Neural progenitor cell (in vitro differentiated cells): ENCODE measurements at places on chromosomes 2 and 18.

DNA sequence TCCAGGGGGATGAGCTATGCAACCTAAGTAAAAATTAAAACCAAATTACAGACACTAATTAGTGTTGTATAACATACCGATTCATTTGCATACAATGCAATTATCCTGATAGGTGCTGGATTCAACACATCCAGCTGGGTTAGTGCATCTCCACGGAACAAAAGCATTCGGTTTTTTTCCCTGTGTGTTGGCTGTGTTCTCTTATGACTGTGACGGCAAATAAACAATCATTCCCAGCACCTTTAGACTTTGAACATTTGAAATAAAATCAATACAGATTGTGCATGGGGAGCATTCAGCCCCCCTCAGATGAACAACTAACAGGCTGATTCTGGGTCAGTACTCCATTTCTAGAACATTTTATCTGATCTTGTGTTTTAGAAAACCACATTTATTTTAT lies 22.7 kb downstream of the FAM124B start:
- no peak for DNase-seq

DNA sequence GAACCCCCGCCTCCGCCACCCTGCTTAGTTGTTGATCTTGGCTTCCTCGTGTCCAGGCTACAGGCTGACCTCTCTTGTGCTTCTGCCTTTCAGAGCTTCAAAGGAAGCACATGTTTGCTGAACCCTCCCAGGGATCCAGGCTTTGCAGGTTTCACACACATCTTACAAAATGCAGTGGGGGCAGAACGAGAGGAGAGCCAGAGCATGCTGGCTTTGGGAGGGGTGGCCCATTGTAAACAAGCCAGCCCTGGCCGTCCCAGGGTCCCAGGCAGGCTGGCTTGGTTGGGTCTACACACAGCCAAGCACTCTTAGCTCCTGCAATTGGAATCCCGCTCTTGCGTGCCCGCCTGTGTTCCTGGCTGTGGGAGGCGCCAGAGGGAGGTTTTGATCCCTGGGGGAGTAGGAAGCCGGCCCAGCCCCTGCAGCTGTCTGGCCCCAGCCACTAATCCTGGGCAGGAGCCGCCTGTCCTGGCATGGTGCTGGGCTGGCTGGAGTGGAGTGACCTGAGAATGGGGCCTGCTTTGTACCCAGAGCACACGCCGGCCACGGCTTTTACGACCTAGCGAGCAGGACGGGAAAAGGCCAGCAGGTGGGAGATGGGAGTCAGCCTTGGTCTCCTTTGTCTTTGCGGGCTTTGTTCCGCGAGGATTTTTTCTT lies 53.9 kb downstream of the SH3BP4 start:
- peak; percentile 88 for DNase-seq

DNA sequence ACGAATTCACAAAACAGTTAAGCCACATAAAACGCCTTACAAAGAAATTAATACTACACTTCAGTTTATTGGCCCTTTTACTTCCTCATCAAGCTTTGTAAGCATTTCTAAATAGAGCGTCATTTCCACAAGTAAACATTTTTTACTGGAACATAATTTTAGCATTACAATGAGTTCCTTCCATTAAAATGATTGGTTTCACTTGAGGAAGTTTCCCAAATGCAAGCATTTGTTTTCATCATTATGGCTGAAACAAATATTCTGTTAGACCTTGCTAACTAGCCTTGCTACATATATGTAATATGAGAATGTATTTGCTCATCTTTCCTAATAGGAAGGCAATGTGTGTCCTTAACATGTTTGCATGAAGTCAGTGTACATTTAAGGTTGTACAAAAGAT lies 579.1 kb downstream of the IRS1 start:
- no peak for DNase-seq

GRCh38 chr2:143564419-143564818 lies 435.2 kb downstream of the ARHGAP15 start:
- no peak for DNase-seq

- DNase-seq, result peak; percentile 58
These were observed 1110.6 kb upstream of the ACVR2A start for GRCh38 chr2:146734042-146734820.

DNA sequence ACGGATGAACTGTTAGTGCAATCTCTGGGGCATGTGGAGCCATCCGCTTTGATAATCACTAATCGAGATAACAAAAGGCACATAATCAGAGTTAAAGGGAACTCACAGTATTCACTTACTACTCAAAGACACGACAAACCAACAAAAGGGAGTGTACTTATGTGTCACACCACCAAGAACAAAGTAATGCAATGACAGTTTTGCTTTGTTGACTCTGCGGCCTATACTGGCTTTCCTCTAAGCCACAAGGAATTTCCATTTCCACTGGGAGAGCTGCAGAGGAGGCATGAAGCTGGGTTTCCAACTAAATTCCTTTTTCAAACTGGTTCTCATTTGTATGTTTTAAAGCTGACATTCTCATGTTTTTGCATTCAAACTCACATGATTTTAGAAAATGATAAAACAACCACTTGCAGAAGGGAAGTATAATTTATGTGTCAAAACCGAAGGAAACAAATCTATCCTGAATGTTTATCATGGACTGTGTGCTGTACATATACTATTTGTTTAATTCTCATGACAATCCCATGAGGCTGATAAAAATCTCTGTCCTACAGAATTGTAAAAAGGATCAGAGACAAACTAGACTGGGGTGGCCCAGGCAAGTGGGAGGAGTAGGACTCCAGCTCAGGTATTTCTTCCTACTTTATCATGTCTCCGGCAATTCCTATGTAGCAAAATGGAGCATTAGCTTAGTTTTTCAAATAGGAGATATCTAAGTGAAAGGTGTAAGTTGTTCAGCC lies 149.6 kb upstream of the SMAD7 start:
- peak; percentile 45 for DNase-seq

DNA sequence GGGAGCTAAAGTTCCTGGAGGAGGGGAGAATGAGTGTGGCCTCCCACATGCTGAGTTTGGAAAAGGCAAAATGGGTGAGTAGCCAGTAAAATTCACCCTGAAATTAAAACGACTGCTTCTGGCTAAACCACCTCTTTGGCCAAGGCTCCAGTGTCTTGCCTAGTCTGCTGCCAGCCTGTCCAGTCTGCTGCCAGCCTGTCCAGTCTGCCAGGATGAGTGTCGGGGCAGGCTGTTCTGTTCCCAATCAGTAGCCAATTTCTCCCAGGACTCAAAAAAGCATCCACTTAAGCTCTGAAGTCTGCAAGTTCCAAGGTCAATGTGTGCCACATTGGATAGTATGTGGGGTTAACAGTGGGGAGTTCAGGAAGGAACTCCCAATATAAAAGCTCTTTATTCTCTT lies 134.6 kb upstream of the KLHL29 start:
- no peak for DNase-seq

- DNase-seq, result no peak
These were observed 17.0 kb downstream of the SLC9A2 start for GRCh38 chr2:102636283-102636907.

DNA sequence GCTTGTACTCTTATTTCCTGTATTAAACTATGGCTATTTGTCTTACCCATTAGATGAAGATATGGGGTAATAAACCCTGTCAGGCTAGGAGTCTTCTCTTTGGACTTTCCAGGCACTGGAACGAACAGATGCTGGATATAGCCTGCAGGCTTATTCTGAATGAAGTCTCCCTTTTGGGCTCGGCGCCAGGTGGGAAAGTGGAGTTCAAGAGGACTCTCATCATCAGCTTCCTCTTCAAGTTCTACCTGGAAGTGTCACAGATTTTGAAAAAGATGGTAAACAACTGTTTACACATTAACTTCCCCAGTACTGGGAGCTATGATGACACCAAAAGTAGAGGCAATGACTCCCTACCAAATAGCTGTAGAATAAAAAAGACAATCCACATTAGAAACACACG lies 27.9 kb downstream of the AOX1 start:
- no peak for DNase-seq

DNA sequence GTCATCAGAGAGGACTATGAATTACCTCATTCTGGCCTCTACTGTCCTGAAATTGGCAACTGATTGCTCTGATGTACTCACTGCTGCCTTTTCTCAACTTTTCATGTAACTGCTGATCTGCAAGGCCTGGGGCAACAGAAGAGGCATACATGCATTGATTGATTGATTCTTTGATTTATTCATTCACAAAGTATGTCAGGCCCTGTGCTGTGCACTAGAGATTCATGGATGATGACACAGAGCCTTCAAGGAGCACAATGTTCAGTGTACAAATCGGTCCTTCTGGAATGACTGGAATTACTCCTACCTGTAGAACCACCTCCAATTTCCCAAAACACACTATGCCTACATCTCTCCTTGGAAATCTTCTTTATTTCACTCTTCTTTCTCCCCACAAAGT lies 111.3 kb downstream of the LRATD1 start:
- no peak for DNase-seq

GRCh38 chr2:193103064-193103463 lies 908.3 kb upstream of the TMEFF2 start:
- no peak for DNase-seq

DNA sequence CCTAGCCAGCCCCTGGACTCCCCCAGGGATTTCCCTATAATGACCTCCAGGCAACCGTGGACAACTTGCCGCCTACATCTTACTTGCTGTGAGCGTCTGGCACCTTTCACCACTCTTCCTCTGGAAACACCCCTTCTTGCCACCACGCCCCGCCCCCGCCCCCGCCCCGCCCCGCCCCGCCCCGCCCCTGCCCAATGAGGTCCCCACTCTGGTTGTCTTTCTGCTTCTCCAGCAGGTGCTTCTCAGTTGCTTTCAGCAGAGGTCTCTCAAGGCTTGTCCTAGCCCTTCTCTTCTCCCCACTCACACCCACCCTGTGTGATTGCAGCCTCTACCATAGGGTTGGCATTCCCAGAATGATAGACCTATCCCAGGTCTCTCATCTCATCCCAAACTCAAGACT lies 214.5 kb downstream of the EN1 start:
- no peak for DNase-seq

DNA sequence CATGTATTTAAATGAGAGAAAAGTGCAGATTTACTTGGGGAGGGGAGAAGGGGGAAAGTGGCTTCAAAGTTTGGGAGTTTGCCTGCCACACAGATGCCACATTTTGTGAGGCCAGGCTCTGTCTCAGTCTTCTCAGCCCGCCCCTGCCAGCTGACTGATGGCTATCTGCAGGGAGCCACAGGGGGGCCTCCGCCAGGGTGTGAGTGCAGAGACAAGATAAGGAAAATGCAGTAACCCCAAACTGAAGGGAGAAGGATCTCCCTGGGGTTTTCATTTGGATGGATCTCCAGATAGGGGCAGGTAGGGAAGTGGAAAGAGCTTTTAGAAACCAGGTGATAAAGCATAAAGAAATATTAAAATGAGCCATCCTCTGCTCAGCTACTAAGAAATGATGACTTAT lies 128.8 kb downstream of the ZNF521 start:
- DNase-seq, result peak; percentile 60

GRCh38 chr18:55018602-55019001 lies 59.3 kb upstream of the CCDC68 start:
- no peak for DNase-seq

GRCh38 chr18:79516441-79516931 lies 120.8 kb downstream of the NFATC1 start:
- DNase-seq, result no peak

GRCh38 chr2:236946871-236947270 lies 138.8 kb upstream of the COPS8 start:
- no peak for DNase-seq

GRCh38 chr2:110655701-110656100 lies 22.2 kb downstream of the BUB1 start:
- no peak for DNase-seq

DNA sequence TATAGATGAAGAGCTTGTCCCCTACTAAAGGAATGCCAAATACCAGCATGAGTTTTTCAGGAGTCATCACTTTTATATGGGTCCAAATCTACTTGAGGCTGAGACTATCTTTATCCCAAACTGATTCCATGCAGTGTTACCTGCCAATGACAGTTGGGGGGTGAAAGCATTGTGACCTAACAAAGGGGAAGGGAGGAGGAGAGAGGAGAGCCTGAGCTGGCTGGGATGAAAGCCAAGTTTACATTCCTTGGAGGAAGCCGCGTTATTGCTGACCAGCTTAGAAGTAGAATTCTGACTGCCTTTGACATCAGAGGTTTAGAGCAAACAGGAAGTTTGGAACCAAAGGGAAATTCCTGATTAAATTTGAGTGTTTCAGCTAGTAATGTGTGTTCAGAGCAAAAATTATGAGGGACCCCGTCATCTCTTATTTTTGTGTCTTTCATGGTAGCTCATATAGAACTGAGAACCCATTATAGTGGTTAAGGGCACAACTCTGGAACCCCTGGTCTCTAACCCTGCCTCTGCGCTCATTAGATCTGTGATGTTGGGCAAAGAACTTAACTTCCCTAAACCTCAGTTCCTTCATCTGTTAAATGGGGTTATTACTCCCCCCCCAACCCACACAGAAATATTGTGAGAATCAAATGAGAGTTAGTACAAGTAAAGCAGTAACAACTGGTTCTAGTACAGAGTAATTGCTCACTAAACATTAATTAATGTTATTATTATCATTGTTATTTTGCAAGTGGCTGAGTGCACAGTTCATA lies 199.3 kb upstream of the EPAS1 start:
- no peak for DNase-seq

GRCh38 chr2:159149747-159150146 lies 136.8 kb downstream of the WDSUB1 start:
- no peak for DNase-seq

DNA sequence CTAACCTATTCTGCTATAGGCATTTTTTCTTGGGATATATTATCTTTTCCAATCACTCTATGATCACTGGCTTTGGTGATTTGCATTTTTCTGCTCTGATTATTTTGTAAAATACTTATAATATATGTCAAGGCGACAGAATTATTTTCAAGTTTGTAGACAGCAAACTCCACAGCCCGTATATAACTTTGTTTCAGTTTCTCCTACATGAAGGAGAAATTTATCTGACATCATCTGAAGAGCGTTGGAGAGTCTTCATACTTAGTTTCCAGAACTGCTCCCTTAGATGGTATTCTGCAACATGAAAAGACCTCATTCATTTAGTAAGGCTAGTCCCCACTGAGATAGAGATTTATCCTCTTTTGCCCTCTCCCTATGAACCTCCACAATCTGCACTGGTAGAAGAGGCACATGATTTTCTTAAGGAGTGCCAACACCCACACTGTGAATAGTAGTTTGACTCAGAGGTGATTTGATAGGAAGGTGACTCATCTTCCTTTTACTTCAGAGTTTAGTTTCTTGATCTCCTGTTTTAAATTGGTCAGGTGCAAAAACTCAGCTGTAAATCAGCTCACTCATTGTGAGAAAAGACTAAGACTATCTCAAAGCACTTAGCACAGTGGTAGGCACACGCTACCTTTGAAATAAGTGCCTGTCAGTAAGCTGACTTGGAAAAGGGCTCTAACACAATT lies 1848.6 kb upstream of the CELF4 start:
- DNase-seq, result no peak
